ENCODE measurements at places on chromosomes 7 and 10. TPM values are rescaled to one million over a fixed set of nuclear protein-coding genes. Genes with fewer than 3 reads are reported as not detected.

DNA sequence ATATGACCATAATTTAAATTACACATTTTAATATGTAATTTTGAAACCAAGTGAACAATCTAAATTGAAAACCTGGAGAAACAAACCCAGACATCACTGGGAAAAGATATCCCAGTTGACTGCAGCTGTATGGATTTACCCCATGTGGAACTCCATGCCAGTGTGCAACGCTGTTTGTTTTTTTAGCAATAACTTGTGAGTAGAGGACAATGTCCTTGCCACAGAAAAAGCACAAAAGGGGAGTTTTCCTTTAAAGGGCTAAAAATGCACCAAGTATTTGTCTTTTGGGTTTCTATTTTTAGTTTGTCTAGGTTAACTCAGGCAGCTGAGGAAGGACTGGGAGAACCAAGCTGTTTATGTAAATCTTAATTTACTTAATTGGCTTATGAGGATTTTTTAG, 15.1 kb upstream of the COL17A1 start:
- no peak for DNase-seq

GRCh38 chr10:67815571-67816059, 22.4 kb downstream of the DNAJC12 start:
- DNase-seq: peak; percentile 45

GRCh38 chr10:14826076-14826829, 11.6 kb downstream of the CDNF start:
- no peak for DNase-seq

GRCh38 chr7:141191277-141191676, 117.4 kb downstream of the TMEM178B start:
- no peak for DNase-seq

GRCh38 chr7:91916051-91916440, 24.6 kb upstream of the AKAP9 start:
- no peak for DNase-seq

- no peak for DNase-seq
Measured at GRCh38 chr7:152663931-152664330, 12.0 kb downstream of the XRCC2 start.

GRCh38 chr10:14447094-14447839, 116.5 kb upstream of the FRMD4A start:
- DNase-seq: no peak

GRCh38 chr10:30392564-30392990, 41.4 kb upstream of the MAP3K8 start:
- DNase-seq: peak; percentile 64

- DNase-seq: no peak
Measured at GRCh38 chr10:69963835-69964710, 88.6 kb upstream of the MACROH2A2 start.

- DNase-seq: no peak
Measured at GRCh38 chr7:47666164-47666862, 84.4 kb upstream of the TNS3 start.

GRCh38 chr7:75986147-75986781, 8.1 kb downstream of the TMEM120A start:
- no peak for DNase-seq

DNA sequence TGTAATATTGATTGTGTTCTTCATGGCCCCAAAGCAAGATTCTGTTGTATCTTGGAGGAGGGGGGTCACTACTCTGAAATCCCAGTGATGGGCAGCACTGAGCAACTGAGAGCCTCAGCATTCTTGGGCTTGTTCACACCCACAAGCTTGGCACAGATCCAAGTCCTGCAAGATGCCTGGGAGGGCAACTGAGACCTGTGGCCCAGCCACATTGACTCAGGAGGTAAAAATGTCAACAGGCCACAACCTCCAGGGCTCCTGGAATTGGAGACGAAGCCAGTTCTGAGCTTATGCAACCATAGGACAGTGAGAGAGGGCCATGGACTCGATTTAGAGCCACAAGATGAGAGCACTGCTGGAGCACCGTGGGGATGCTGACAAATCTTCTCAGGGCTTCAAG, 3.1 kb upstream of the DOCK1 start:
- DNase-seq: no peak

- DNase-seq: no peak
Measured at GRCh38 chr7:95796617-95797016, 24.3 kb downstream of the DYNC1I1 start.

GRCh38 chr10:80172896-80173295, 32.4 kb downstream of the ANXA11 start:
- no peak for DNase-seq

GRCh38 chr7:158664406-158664805, 40.2 kb downstream of the NCAPG2 start:
- DNase-seq: no peak

GRCh38 chr10:35442028-35442427, 105.7 kb downstream of the CCNY start:
- DNase-seq: no peak

DNA sequence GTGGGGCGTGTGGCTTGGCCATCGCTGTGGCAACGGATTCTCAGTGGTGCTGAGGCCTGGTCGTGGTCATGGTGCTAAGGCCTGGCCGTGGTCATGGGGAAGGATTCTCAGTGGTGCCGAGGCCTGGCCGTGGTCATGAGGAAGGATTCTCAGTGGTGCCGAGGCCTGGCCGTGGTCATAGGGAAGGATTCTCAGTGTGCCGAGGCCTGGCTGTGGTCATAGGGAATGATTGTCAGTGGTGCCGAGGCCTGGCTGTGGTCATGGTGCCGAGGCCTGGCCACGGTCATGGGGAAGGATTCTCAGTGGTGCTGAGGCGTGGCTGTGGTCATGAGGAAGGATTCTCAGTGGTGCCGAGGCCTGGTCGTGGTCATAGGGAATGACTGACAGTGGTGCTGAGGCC, 327.9 kb downstream of the ADARB2 start:
- no peak for DNase-seq

GRCh38 chr10:119243967-119244366, 36.6 kb downstream of the GRK5 start:
- no peak for DNase-seq

DNA sequence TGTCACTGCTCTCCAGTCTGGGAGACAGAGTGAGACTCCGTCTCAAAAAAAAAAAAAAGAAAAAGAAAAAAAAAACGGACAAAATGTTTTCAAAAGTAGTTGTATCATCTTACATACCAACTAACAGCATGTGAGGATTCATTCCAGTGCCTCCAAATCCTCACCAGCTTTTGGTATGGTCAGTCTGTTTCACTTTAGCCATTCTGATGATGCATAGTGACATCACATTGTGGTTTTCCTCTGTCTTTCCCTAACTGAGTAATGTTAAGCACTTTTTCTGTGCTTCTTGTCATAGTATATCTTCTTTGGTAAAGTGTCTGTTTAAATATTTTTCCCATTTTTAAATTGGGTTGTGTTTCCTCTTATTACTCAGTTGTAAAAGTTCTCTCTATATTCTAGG, 251.4 kb upstream of the CTBP2 start:
- no peak for DNase-seq

DNA sequence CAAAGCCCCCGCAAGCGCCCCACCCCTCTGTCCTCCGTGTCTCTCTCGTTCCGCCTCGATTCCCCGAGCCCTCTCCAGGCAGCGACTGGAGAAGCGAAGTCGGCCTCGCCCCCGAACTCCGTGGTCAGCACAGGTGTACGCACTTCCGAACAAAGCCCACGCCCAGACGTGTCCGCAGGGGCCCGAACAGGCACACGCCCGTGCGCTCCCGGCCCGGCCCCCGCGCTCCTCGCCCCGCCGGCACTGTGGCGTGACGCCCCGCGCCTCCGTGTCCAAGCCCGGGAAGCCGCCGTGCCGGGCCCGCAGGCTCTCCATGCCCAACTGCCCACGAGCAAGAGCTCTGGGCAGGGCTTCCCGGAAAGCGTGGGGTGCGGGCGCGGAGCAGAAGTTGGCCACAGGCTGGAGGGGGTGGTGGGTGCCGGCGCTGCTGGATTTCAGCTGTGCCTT, 662 bp downstream of the NRCAM start:
- no peak for DNase-seq

GRCh38 chr7:47678641-47679380, 96.9 kb upstream of the TNS3 start:
- no peak for DNase-seq

The TMEM213 gene
- total RNA-seq: not detected

The CELF2 gene
- 0.14 TPM for total RNA-seq

The GIMAP6 gene
- total RNA-seq: not detected

The GFRA1 gene
- 0.92 TPM for total RNA-seq

The TRIP6 gene
- 75.8 TPM for total RNA-seq

The ITGA8 gene
- total RNA-seq: not detected

The CRTAC1 gene
- not detected for total RNA-seq

The CFAP70 gene
- total RNA-seq: 0.32 TPM
